ENCODE measurements at places on chromosomes 12 and 14.

- peak; percentile 39 for DNase-seq
These were observed 68.4 kb downstream of the PPM1H start for GRCh38 chr12:62866451-62867082.

DNA sequence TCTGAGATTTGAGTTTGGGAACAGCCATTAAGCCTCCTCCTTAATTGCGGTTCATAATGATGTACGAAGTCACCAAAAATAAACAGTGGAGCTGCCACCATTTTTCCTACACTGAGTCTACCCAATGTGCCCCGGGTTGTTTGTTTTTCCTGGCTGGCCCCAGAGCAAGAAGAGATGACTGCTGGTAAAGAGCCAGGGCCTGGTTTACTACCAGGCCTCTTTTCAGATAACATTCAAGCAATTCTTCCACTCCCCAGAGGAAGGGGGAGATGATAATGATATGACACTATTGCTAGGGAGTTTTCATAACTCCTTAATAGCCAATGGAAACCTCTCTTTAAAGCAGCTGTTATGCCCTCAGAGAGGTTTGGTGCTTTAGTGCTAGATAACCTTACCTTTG is 42.3 kb downstream of the BRAP start:
- no peak for DNase-seq

DNA sequence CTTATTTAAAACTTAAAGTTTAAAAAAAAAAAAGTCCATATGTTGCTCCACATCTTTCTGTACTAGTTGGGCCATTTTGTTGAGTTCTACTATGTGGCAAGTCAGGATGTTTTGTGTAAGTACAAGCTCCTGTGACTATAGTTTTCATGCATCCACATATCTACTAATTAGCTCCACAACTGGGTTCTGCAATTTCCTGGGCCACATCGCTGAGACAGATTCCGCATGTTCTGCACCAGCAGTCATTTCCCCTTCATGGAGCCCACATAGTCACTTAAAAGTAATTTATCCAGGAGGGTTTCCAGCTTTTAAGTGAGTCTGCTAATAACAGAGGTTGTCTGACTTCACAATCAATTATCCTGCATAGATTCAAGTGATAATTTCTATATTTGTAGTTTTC is 461.4 kb downstream of the ZFP36L1 start:
- no peak for DNase-seq

GRCh38 chr14:63203618-63204406 is 431 bp upstream of the RHOJ start:
- peak; percentile 31 for DNase-seq

DNA sequence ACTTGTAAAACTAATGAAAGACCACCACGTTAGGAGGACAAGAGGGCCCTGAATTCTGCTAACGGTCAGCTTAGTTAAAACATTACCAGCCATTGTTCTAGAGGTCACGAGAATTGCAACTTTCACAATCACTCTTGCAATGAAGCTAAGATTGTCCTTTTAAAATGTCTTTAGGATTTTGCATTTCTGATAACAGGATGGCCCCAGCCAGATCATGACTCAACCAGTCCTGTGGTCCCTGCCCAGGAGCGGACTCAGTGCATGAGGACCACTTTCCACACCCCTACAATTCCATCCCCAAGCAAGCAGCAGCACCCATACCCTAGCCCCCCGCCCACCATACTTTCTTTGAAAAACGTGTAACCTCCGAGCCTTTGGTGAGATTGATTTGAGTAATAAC is 28.7 kb downstream of the HSP90AA1 start:
- no peak for DNase-seq

- DNase-seq: no peak
These were observed 41.6 kb downstream of the EXOC5 start for GRCh38 chr14:57227083-57227482.
